Stimulated activated CD4-positive, alpha-beta T cell treated with anti-CD3 and anti-CD28 coated beads, Interleukin-1b, Interleukin-23, amount 100 ng/mL, for 1 hour (primary cell): ENCODE measurements at places on chromosomes 4 and X.

DNA sequence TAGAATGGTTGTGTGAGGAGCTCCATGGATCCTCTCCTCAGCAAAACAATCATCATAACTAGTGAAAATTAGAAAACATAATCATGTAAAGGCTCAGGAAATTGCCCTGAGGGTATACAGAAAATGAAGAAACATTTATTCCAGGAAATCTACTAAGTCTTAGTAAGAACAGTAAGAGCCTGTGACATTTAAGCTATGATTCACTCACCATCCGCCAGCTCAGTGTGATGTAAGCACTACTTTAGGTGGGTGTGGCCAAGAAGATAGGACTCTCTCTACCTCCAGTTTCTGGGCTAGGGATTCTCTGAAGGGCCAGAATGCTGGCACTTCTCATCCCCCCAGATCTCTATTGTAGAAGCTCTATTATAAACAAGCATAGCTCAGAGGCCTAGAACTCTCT, 147.5 kb downstream of the DLG3 start:
- no peak for DNase-seq

GRCh38 chr4:98517218-98518021, 141.0 kb downstream of the TSPAN5 start:
- DNase-seq, result no peak

- DNase-seq, result no peak
These were observed 57.0 kb downstream of the HPGDS start for GRCh38 chr4:94285666-94286065.

DNA sequence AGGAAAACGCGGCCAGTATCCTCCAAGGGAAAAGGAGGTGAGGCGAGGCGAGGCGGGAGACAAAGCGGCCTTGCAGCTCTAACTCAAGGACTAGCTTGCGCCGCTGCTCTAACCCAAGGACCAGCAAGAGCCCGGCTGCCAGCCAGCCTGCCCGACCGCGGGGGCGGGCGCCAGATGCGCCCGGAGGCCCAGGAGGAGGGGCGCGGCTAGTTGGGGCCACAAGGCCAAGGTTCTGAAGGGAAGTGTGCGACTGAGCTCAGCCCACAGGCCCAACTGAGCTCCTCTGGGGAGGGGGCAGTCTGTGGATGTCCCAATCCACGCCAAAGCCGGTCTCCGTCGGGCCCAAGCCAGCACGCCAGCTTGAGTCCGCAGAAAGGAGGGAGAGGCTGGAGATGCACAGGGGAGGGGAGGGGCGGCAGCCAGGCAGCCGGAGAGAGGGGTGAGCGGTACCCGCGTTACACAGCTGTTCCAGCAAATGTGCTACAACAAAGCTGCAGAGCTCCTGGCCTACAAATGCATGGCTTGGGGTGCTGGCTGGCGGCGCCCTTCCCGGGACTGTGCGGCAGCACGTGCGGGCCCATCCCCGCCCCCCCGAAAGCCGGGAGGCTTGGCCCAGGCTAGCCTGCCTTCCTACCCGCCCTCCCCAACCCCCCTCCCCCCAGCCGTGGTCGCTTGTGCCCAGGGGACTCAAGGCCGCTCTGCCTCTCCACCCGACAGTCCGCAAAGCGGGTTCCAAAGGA, 637 bp downstream of the AMER1 start:
- DNase-seq, result no peak

- DNase-seq, result no peak
These were observed 30.4 kb upstream of the UBE2NL start for GRCh38 chrX:143853488-143853887.

- DNase-seq, result no peak
These were observed 498.0 kb upstream of the BOD1L1 start for GRCh38 chr4:14125375-14126129.

GRCh38 chrX:39585808-39586207, 511.9 kb downstream of the BCOR start:
- no peak for DNase-seq

DNA sequence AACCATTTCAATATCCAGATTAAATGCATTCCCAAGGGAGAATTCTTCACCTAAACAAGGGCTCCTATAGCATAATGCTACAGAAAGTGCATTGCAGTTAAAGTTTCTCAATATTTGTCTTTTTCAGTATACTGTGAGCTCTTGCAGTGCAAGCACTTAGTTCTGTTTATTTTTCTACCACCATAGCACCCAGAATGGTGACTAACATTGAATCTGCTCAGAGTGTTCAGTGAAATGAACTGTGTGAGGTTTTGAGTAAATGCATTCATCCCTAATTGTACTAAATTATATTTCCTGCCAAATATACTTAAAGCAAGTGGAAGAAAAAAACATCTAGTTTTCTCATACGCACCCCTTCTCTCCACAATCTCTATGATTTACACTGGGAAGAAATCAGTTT, 383.9 kb downstream of the PCDH7 start:
- no peak for DNase-seq

- no peak for DNase-seq
These were observed 2.8 kb upstream of the PCDH7 start for GRCh38 chr4:30717208-30718020.

DNA sequence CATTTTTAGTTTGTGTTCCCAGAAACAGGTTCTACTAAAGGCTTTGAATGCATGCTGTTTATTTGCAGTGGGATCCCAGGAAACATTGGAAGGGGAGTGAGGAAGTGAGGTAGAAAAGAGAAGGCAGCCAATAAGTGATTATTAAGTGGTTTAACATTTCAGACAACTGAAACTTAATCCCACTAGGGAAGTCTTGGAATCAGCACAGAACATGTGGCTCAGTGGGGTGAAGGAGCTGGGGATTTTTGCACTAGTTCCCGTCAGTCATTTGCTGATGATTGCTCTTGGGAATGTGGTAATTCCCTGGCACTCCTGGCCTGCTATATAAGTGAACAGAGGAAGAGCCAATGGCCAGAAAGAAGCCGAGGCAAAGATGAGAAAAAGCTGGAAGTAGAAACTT, 1053.0 kb upstream of the IGFBP7 start:
- no peak for DNase-seq

- DNase-seq, result no peak
These were observed 1.1 kb downstream of the MORF4L2 start for GRCh38 chrX:103685396-103685795.

GRCh38 chr4:185357733-185358440, 37.8 kb downstream of the LRP2BP start:
- no peak for DNase-seq

GRCh38 chrX:68827256-68827655, 1.6 kb upstream of the EFNB1 start:
- DNase-seq, result no peak

GRCh38 chrX:2501559-2502102, 855 bp upstream of the DHRSX start:
- no peak for DNase-seq

DNA sequence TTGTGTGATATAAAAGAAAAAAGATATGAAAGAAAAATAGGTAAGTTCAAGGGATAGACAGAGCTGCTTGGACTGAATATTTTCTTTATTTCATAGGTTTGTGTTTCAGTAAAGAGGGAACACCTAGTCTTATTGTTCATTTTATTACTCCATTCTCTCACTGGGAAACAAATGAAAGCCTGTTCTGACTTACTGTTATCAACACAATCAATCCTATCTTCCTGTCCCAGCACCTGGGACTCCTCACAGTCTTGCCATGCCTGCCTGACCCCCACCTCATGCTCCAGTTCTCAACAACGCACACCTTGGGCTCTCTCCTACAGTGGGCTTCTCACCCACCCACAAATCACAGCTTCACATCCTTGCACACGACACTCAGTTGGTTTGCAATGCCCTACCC, 189.5 kb downstream of the PRDM5 start:
- no peak for DNase-seq

DNA sequence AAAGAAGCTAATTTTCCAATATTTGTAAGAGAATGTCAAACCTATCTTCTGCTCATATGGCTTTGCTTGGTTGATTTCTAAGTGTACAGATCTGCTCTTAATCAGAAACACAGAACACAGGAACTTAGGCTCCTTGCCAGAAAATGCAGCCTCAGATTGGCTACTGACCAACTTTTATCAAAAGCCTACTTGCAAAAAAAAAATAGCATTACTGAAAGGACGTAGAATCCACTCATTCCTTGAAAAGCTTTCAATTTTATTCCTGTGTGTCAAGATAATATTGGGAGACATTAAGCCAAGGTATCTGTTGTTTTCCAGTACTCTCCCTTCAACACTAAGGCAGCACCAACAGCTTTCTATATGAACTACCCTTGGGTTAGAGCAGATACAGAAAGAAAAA, 127.6 kb upstream of the INTU start:
- DNase-seq, result no peak

DNA sequence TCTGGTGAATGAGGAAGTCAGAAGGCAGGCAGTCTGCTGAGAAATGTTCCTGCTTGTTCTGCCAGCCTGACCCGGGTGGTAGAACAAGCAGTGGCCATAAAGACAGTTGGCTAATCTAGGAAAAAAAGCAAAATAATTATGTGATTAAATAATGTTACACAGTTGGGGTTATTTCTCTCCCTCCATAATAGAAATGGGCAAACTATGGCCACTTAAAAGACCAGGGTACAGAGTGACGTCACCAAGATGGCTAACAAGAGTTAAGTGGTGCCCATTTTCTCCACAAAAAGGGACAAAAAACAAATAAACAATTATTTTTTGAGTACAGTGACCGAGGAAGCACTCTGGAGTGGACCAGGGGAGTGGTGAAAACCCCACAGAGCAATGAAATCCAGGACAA, 16.1 kb upstream of the SPANXD start:
- DNase-seq, result no peak

DNA sequence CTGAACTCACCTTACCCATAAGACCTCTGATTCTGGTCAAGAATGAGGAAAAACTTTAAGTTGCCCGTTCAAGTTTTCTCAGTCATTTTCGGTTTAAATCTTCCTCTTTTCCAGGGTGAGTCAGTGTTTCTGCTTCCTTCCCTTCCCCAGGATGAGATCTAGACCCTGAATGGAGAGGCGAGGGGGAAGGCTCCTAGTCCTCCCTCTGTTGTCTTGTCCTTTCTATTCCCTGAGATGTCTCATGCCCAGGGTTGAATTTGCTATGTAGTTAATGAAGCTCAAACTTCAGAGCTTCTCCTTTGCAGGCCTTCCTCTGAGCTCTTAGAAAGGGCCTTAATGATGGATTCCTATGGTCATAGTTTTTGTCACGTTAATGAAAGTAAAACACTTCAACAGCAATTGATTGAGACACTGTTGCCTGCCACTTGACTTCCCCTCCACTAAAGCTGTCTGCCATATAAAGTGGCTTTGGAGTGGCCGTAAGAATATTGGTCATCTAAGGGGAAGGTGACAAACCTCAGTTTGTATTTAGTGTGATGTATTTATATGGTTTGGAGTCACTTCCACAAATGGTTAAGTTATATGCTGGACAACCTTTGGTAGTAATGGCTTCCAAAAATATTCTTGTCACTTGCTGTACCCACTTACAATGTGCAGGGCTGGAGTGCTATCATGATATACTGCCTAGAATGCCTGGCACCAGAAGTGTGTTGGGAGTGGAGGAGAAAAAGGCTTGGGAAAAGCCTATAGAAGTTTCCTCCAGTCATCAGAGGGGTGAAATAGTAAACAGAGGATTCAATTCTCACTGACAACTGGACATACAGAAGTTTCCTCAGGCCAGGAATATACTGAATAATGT, 24.3 kb upstream of the GPRIN3 start:
- DNase-seq, result no peak
